ENCODE measurements at places on chromosomes 5 and 9.

- no peak for DNase-seq
These were observed 667 bp downstream of the FBXO10 start for GRCh38 chr9:37575511-37575914.

DNA sequence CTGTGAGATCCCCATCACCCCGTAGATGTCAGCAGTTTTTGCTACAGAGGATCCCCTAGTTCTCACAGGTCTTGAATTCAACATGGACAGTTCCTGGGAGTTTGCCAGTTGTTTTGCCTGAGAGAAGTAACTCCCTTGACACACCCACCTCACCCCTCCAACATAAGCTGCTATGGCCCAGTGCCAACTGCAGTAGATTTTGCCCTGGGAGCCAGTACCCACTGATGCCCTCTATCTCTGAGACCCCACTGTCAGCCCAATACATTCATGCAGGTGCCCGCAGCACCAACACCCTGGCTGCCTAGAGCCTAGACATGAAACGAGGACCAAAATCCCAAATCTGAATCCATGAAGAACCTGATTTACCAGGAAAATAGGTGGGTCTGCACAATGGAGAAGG, 583.9 kb upstream of the CTNND2 start:
- no peak for DNase-seq

- no peak for DNase-seq
These were observed 153.8 kb upstream of the PHYKPL start for GRCh38 chr5:178386336-178386931.

DNA sequence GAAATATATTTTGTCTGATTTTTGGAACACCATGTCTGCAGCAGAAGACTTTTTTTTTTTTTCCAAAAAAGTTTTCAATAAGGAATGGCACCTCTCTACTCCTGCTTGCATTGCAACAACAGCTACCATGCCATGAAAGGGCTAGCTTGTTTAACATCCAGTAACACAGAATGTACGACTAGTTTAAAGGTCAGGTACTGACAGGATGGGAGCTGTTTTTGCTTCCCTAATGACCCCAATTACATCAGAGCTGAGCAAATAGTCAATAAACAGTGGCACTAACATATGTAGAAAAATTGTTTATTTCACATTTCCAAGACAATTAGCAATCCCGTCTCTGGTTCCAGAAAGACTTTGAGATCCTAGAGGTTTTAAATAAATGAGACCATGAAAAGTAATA, 693.8 kb downstream of the NR2F1-AS1 start:
- DNase-seq, result no peak

- DNase-seq, result no peak
These were observed 63.8 kb downstream of the SMIM15 start for GRCh38 chr5:61098251-61098995.

DNA sequence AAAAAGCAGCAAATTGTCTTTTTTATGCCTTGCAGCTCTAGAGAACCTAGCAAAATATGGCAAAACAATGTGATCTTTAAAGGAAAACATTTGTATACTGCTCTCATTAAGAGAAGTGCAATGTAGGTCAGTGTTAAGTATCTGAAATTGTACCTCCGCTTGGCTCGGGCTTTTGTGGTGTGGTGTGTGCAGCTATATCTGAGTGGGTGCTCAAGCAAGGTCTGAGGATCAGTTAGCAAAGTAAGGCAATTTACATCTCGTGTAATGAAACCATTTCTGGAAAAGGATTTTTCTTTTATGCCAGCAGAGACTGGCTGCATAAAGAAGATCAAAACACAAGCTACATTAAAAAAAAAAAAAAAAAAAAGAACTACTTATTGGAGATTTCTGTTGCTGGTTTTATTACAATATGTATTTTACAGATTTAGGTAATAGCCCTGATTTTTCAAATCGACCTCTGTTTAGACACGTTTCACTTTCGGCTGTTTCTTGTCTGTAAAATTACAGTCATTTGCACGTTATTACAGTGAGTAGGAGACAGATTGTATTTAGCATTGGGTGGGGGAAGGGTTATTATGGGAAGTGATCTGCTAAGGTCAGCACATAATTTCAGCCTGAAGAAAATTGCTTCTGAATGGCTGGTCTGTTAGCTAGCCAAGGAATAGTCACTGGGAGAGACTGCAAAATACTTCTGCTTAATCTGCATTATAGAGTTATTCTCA, 7.9 kb upstream of the ZNF608 start:
- no peak for DNase-seq

DNA sequence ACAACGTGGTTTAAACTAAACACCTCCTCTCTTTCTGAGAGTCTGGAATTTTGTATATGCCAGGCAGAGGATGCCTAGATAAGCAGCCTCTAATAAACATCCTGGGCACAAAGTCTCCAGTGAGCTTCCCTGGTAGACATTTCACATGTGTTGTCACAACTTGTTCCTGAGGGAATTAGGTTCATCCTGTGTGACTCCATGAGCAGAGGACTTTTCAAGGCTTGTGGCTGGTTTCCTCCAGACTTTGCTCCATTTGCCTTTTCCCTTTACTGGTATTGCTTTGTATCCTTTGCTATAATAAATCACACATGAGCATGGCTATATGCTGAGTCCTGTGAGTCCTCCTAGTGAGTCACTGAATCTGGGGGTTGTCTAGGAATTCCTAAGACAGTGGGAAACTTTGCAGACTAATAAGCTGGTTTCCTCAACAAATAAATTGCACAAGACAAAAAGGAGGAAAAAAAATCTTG, 77.4 kb downstream of the NR2F1-AS1 start:
- no peak for DNase-seq

GRCh38 chr9:8652255-8652654, 852.7 kb upstream of the DMAC1 start:
- no peak for DNase-seq

- DNase-seq, result no peak
These were observed 382.3 kb upstream of the SLC30A5 start for GRCh38 chr5:68711293-68712200.

All from NCI-H774 (cell line).